ENCODE measurements at places on chromosomes 16 and 17.

DNA sequence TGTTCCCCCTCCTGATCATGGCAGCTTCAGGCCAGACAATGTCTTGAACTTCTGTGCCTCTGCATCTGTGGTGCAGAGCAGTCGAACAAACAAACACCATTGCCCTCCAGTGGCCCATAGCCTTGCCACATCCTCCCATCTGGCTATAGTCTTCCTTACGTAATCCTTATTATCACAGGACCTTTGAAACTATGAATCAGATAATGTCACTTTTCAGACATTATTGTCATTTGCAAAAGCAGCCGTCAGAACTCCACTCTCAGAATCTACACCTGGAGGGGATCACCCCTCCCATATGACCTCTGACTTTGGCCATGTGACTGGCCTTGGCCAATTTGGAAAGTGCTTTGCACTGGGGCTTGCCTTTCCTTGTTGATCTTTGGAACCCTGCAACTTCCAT lies 387.3 kb downstream of the MAF start:
- no peak for DNase-seq
- no peaks in the 10 kb centered on the region for H3K4me1 ChIP-seq
- H3K27ac ChIP-seq = no peak overlapping the region

- no peak overlapping the region for H3K27ac ChIP-seq
- H3K36me3 ChIP-seq = no peaks in the 10 kb centered on the region
- H3K27me3 ChIP-seq = no peaks in the 10 kb centered on the region
- H3K4me1 ChIP-seq = no peaks in the 10 kb centered on the region
- H3K4me3 ChIP-seq = no peak overlapping the region
- peak; percentile 47 for DNase-seq
Measured at GRCh38 chr17:57671667-57672632, 73.1 kb downstream of the CCDC182 start.

- no peak for DNase-seq
- no peaks in the 10 kb centered on the region for H3K36me3 ChIP-seq
- H3K27ac ChIP-seq = no peak overlapping the region
- H3K4me3 ChIP-seq = no peak overlapping the region
- H3K27me3 ChIP-seq = no peaks in the 10 kb centered on the region
Measured at GRCh38 chr17:29458066-29458465, 67.9 kb downstream of the TAOK1 start.

- H3K4me3 ChIP-seq = no peak overlapping the region
- H3K36me3 ChIP-seq = peaks cover under 1% of the 10 kb centered on the region
- DNase-seq = no peak
- H3K27ac ChIP-seq = no peak overlapping the region
- peaks cover 8% of the 10 kb centered on the region for H3K4me1 ChIP-seq
- H3K27me3 ChIP-seq = no peaks in the 10 kb centered on the region
Measured at GRCh38 chr16:75382611-75383010, 50.7 kb downstream of the CFDP1 start.

DNA sequence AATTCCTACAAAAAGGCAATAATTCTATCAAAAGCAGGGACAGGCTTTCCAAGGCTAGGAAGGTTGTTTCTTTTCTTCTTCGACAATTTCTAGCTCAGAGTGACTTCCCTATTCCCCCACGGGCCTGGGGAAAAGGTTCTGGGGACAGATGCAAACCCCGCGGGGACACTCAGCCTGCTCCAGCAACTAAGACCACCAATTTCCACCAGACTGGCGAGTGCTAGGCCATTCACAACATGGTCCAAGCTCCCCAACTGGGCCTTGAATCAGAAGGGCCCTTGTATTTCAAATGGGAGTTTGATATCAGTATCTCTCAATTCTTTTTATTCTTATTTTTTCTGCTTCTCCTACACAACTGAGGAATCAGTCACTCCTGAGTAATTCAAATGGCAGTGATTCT lies 86.7 kb downstream of the USP31 start:
- H3K4me1 ChIP-seq = no peaks in the 10 kb centered on the region
- peaks cover 5% of the 10 kb centered on the region for H3K27me3 ChIP-seq

DNA sequence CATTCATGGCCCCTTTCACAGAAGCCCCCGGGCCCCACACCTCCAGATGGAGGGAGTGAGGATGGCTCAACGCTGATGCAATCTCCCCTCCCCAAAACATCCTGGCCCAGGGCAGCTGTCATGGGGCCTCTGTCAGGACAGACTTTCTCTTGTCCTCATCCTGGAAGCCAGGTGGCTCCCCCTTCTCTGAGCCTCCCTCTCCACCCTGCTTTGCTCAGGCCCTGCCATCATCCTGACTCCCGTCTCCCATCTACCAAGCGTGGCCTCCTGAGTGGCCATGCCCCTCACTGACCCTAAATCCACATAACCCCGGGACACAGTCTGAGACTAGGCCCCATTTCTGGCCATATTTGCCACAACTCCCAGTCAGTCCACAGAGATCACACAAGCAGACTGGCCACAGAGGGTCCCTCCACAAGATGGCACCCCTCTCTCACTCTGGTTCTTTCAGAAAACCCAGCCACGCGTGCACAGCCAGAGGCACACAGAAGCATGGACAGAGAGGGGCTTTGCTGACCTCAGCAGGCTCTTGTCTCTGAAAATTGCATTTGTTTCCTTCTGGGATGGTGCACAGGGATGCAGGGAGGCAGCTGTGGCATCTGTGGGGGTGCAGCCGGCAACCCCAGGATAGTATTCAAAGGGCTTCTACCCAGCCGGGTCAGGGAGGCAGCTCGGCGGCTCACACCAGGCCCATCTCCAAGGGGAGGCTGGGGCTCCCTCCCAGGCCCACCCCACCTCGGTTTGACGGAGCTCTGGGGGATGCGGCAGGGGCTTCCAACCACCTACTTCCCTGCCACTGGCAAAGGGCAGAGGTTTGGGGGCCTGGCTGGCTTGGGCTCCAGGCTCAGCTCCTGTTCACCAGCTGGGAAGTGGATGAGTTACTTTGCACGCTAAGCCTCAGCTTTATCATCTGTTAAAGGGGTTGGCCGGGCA lies 16.9 kb downstream of the DOC2B start:
- H3K4me1 ChIP-seq = no peaks in the 10 kb centered on the region
- DNase-seq = no peak
- no peak overlapping the region for H3K4me3 ChIP-seq
- no peaks in the 10 kb centered on the region for H3K27me3 ChIP-seq

GRCh38 chr16:13931845-13932244 lies 11.9 kb downstream of the ERCC4 start:
- H3K36me3 ChIP-seq = peaks cover 11% of the 10 kb centered on the region
- no peak overlapping the region for H3K27ac ChIP-seq
- H3K4me3 ChIP-seq = no peak overlapping the region
- DNase-seq = no peak
- H3K27me3 ChIP-seq = no peaks in the 10 kb centered on the region

GRCh38 chr16:3807425-3808123 lies 72.9 kb downstream of the CREBBP start:
- 0 out of 2 replicates have a peak, but pooled peaks cover 2% of the 10 kb centered on the region for H3K36me3 ChIP-seq
- no peak overlapping the region for H3K4me3 ChIP-seq
- H3K27ac ChIP-seq = no peak overlapping the region
- no peaks in the 10 kb centered on the region for H3K27me3 ChIP-seq
- DNase-seq = no peak

DNA sequence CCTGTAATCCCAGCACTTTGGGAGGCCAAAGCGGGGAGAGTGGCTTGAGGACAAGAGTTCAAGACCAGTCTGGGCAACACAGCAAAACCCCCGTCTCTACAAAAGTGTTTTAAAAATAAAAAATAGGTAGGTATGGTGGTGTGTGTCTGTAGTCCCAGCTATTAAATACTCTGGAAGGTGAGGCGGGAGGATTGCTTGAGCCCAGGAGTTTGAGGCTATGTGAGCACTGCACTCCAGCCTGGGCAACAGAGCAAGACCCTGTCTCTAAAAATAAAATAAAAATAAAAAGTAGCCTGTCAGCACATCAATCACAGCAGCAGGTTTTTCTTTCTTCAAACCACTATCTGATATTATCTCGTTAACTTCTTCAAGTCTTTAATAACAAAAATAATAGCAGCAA lies 1.6 kb downstream of the USP31 start:
- H3K27ac ChIP-seq = no peak overlapping the region
- DNase-seq = no peak
- H3K36me3 ChIP-seq = no peaks in the 10 kb centered on the region
- H3K27me3 ChIP-seq = no peaks in the 10 kb centered on the region

DNA sequence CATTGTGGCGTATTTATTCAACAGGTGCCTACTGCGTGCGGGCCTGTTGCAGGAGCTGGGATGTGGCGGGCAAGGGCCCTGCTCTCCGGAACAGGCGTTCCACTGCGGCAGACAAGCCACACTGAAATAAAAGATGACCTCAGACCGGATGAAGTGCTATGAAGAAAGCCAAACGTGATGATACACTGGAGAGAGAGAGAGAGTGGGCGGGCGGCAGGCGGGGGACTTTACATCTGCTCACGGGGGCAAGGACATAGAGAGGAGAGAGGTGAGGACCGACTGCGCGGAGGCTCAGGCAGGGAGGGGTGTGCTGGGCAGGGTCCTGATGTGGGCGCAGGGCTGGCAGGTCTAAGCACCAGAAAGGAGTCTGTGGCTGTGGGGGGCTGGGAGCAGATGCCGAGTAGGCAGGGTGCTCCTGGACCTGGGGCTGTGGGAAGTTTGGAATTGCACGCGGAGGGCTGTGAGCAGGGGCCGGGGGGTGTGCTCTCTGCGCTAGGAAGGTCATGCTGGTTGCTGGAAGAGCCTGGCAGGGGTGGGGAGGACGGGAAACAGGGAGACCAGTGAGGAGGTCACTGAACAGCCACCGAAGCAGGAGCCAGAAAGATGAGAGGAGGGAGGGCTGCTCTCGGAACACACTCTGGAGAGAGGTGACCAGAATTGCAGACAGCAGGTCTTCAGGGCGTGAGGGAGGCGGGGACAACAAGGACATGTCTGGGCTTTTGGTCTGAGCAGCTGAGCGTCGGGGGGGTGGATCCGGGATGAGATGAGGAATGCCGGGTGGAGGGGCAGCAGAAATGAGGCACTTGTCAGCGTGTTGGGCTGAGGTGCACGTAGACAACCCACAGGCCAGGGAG lies 9.9 kb downstream of the MXRA7 start:
- H3K27ac ChIP-seq = no peak overlapping the region
- H3K4me3 ChIP-seq = no peak overlapping the region
- H3K36me3 ChIP-seq = no peaks in the 10 kb centered on the region
- no peaks in the 10 kb centered on the region for H3K4me1 ChIP-seq
- H3K27me3 ChIP-seq = no peaks in the 10 kb centered on the region
- DNase-seq = no peak

- no peak overlapping the region for H3K4me3 ChIP-seq
- no peaks in the 10 kb centered on the region for H3K27me3 ChIP-seq
- peaks cover 9% of the 10 kb centered on the region for H3K4me1 ChIP-seq
- no peak for DNase-seq
- H3K27ac ChIP-seq = no peak overlapping the region
Measured at GRCh38 chr17:80087346-80088265, 13.8 kb upstream of the GAA start.

GRCh38 chr16:70364399-70364798 lies 17.7 kb downstream of the DDX19A start:
- no peak overlapping the region for H3K4me3 ChIP-seq
- H3K36me3 ChIP-seq = peaks cover 35% of the 10 kb centered on the region
- no peaks in the 10 kb centered on the region for H3K27me3 ChIP-seq
- no peaks in the 10 kb centered on the region for H3K4me1 ChIP-seq
- H3K27ac ChIP-seq = no peak overlapping the region
- no peak for DNase-seq

GRCh38 chr16:65689726-65690125 lies 567.9 kb upstream of the CDH11 start:
- H3K4me1 ChIP-seq = no peaks in the 10 kb centered on the region
- no peaks in the 10 kb centered on the region for H3K36me3 ChIP-seq
- H3K4me3 ChIP-seq = no peak overlapping the region
- no peak overlapping the region for H3K27ac ChIP-seq
- no peak for DNase-seq
- no peaks in the 10 kb centered on the region for H3K27me3 ChIP-seq

- no peaks in the 10 kb centered on the region for H3K36me3 ChIP-seq
- no peaks in the 10 kb centered on the region for H3K4me1 ChIP-seq
- no peak overlapping the region for H3K4me3 ChIP-seq
- DNase-seq = peak; percentile 37
- H3K27ac ChIP-seq = no peak overlapping the region
- H3K27me3 ChIP-seq = no peaks in the 10 kb centered on the region
Measured at GRCh38 chr16:88437367-88437964, 15.6 kb upstream of the ZFPM1 start.

DNA sequence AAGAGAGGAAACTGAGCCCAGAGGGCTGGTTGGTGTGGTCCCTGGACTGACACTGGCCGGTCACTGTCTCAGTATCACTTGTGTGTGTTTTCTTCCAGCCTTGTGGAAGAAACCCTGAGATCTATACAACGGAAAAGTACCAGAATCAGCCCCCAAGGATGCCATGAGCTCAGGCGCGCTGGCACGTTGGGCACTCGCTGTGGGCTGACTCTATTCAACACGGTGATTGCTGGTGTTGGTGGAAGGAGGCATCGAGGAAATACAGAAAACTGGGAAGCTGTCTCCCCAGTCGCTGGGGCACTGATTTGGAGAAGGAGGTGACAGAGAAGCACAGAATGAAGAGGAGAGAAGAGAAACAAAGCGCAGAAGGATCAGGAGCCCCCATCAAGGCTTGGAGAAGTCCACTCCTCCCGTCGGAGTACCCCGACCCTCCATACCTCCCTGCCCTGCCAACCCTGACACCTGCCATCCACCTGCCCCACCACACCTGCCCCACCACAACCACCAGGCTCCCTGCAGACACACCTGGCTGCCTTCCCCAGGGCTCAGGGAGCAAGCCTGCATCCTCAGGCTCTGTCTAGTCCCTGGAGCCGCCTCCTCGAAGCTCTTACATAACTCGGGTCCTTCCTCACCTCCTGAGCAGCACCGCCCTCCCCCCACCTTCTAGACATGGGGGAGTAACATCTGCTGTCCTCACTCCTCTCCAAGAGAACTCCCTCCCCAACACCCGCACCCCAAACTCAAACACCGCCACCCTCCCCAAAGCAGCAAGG lies 66.5 kb downstream of the RBFOX3 start:
- H3K27ac ChIP-seq = no peak overlapping the region
- no peaks in the 10 kb centered on the region for H3K4me1 ChIP-seq
- H3K27me3 ChIP-seq = peaks cover 35% of the 10 kb centered on the region

- H3K4me1 ChIP-seq = peaks cover 38% of the 10 kb centered on the region
- no peak overlapping the region for H3K4me3 ChIP-seq
- H3K36me3 ChIP-seq = no peaks in the 10 kb centered on the region
- DNase-seq = no peak
- H3K27ac ChIP-seq = peak overlapping the region; percentile 42
- no peaks in the 10 kb centered on the region for H3K27me3 ChIP-seq
Measured at GRCh38 chr16:71337631-71338030, 20.9 kb upstream of the CALB2 start.

DNA sequence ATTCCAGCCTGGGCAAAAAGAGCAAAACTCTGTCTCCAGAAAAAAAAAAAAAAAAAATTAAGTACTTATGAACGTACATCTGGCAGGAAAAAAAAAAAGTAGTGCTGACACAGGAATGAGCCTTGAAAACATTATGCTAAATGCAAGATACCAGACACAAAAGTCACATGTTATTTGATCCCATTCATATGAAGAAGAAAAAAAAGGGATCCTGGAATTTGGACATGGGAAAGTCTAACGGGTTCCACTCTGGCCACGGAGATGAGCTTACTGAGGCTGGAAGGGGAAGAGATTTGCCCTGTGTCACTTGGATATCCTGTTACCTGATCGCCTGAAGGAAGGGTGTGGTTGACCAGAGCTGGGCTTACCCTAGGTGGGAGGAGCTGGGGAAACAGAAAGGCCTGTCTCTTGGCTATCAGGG lies 251.9 kb downstream of the PARN start:
- H3K36me3 ChIP-seq = no peaks in the 10 kb centered on the region
- peak overlapping the region; percentile 35 for H3K4me3 ChIP-seq
- H3K27ac ChIP-seq = no peak overlapping the region
- peaks cover 54% of the 10 kb centered on the region for H3K4me1 ChIP-seq
- DNase-seq = peak; percentile 77
